GM12878 (cell line): ENCODE measurements at places on chromosomes 11 and 22. TPM values are rescaled to one million over a fixed set of nuclear protein-coding genes. Genes with fewer than 3 reads are reported as not detected.
A peak's percentile ranks its signal among the peaks of the same experiment; 100 is the strongest.

DNA sequence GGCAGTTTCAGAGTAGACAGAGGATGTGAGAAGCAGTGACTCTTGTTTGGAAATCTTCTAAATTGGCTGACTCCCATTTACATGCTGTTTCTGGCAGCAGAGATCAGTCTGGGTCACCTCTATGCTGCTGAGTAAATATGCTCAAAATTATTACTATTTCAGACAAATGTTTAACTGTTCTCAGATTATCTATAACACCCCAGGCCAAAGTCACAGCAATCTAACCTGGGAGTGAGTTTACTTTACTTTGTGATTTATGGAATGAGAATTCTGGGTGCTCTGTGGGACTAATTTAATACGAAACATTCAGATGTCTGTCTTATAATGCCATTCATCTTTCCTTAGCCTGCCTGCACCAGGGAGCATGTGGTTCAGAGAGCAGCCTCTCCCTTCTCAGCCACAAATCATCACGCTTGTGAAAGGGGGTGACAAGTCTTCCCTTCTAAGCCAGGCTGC is 282.5 kb upstream of the MPPED2 start:
- no peak for DNase-seq

DNA sequence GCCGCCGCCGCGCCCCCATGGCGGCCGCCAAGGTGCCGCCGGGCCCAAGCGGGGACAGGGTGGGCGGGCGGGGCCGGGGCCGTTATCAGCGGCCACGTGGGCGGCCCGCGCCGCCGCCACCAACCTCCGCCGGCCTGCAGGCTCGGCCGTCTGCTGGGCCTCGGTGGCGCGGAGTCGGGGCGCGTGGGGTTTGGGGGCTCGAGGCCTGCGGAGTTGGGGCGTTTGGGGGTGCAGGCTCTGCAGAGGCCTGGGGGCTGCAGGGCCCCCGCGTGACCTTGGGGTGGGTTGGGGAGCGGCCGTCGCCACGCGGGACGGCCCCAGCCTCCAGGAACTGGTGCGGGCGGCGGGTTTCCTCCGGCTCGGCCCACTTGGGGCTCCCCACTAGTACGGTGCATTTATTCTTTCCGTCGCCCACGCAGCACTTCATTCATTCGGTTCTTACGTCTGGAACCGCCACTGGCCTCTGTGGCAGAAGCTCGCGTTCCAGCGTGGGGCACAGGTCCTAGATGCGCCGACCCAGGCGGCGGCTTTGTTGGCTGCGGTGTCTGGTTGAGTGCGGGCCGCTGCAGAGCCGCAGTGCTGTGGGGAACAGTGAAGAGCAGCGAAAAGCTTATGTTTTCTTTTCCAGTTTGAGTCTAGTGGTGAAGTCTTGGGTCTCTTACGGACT is 740 bp upstream of the TRMT2A start:
- DNase-seq: no peak

DNA sequence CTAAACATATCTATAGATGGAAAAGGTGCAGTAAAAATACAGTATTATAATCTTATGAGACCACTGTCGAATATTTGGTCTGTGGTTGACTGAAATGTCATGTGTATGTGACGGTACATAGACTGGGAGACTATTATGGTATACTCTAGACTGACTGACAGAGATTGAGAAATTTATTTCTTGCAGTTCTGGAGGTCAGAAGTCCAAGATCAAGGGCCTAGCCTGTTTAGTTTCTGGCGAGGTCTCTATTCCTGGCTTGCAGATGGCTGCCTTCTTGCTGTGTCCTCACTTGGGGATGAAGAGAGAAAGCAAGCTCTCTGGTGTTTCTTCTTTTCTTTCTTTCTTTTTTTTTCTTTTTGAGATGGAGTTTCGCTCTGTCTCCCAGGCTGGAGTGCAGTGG is 7.3 kb upstream of the OSBP2 start:
- DNase-seq: no peak

GRCh38 chr11:93861808-93862207 is 11.4 kb upstream of the VSTM5 start:
- DNase-seq: no peak

DNA sequence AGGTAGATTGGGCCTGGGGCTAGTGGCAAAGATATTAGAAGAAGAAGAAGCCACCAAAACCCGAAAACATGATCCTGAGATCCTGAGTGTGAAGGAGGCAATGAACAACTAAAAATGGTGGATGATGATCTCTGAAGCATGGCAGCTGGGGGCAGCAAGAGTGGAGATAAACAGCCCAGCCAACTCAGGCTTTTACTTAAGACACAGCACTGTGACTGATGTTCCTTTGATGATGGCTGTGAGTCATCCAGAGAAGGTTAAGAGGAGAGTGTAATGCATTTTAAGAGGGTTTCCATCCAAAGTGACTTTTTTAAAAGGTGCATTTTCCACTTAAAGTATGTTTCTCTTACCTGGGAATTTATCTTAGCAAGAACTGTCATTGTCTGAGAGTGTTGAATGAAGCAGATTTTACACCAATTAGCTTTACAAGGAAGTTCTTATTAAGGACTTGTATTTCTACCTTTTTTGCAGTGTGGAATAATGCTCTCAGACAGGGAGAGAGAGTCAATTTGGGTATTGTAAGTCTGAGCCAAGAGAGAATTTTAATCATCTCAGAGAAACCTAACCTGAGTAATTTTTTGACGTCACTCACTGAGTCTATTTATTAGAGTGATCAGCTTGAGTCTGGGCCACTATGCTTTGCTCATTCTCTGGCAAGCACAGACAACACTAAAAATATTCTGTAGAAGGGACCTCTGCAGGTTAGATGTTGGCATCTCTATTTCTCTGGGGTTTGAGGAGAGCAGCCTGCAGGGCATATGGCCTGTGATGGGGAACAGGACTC is 14.1 kb upstream of the CALCB start:
- DNase-seq: no peak

DNA sequence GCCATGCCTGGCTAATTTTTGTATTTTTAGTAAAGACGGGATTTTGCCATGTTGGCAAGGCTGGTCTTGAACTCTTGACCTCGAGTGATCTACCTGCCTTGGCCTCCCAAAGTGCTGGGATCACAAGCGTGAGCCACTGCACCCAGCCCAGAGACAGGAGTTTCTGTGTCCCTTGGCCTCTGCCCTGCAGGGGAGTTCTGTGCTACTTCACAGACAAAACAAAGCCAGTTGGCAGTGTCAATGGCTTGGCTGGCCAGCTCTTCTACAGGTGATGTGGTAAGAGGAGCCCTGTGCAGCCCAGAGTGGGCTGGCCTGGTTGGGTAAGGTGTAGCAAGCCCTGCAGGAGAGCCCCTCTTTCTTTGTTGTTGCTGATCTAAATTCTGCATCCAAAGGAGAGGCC is 60.5 kb upstream of the SHISAL1 start:
- no peak for DNase-seq

DNA sequence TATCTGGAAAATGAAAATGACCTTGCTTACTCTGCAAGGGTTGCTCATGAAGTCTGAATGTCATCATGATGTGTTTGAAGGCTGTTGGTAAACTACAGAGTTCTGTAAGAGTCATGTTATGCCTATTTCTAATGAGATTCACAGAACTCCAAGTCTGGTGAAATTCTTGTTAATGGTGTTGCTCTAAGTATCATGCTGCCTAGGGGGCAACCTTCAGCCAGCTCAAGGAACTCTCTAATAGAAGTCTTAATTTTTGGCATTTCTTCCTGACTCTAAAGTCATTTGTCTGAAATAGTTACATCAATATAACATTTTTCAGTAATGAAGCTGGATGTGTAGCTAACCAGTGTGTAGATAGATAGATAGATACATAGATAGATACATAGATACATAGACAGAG is 302.8 kb downstream of the FAT3 start:
- no peak for DNase-seq

DNA sequence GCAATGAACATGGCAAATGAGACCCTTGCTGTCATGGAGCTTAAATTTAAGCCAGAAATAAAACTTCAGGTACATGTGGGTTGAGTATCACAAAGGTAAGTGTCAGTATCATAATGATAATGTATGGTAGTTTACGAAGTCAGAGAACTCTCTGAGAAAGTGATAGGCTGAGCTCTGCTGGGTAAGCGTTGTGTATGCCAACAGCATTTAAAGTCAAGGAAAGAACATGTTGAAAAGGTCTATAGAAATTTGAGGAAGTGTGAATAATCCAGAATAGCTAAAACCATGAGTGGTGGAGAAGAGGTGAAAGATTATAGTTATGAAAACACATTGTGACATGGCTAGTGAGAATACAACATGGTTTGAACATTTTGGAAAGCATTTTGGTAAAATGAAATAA is 17.4 kb upstream of the CTSC start:
- peak; percentile 53 for DNase-seq

DNA sequence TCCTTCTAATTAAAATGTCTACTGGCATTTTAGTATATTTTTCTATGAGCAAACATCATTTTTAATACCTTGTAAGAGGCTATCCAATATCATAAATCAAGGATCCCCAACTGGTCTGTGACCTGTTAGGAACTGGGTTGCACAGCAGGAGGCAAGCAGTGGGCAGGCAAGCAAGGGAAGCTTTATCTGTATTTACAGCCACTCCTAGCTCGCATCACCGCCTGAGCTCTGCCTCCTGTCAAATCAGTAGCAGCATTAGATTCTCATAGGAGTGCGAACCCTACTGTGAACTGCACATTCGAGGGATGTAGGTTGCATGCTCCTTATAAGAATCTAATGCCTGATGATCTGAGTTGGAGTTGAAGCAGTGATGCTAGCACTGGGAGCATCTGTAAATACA is 70.2 kb upstream of the CREB3L1 start:
- DNase-seq: no peak

DNA sequence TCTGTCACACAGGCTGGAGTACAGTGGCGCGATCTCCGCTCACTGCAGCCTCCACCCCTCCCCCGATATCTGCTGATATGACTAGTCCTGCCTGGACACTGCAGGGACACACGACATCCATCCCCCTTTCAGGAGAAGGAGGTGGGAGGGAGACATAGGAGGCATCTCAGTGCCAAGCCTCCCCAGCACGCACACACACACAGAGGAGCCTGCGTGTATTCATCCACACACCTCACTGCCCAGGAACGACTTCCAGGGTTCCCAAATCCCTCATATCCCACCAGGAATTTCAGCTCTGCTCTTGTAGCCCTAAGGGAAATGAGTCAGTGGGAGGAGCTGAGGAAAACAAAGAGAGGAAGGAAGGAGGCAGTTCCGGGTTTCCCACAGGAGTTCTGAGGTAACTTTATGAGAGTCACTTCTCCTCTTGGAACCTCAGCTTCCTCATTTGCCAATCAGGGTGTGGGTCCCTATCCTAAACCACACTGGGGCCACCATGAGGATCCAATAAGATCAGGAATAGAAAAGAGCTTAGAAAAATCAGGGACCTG is 37.2 kb upstream of the ACER3 start:
- no peak for DNase-seq

DNA sequence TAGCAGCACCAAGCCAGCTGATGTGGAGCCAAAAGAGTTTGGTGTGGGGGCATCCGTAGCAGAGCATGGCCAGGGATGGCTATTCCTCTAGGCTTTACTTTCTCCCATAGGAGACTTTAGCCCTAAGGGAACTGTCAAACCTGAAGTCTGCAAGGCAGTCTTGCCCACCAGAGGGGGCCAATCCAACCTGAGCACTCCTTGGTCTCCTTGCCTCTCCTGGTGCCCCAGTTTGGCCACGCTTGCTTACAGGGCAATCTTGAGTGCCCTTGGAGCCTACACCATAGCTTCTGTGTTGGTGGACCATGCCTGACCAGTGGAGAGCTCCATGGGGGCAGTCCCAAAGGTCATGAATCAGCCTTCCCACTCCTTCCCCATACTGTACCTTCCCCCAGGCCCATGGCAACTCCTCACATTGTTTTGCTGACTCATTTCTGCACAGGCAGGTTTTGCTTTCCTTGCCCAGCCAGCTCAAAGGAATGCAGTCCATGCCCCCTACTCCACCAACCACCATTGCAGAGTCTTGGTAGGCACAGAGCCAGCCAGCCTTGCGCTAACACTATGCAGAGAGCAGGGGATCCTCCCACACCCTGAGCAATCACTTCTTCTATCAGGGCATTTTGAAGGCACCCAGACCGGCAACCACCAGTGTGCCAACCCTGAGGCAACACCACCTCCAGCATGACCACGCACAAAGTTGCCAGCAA is 1421.2 kb upstream of the RAG2 start:
- no peak for DNase-seq

DNA sequence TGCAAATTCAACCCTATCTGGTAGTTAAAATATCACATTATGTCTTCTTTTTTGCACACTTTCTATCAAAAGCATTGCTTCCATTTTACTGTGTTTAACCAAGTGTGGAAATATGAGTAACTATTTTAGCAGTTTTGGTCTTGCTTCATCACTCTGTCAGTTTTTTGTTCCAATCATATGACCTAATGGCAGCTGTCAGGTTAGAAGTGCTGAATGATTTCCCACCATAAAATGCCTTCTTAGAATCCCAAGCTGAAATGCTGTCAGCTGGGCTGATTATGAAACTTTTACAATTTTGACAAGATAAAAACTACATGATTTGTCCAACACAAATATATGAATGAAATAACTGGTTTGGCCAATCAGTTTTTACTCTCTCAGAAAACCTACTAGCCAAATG is 1654.6 kb upstream of the RAG2 start:
- no peak for DNase-seq

DNA sequence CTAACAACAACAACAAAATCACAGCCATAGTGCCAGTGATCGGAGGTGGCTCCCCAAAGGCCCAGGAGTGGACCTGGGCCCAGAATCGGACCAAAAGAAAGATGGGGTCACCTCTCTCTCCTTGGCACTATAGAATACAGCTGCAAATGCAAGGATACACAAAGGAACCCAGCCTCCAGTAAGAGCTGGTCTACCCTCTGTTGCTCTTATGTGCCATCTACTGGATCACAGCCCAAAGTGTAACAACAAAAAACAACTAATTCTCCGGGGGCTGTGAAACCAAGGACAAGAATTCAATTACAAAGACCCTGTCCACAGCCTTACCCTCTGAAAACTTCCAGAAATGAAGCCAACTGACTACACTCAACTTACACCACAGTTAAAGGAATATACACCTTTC is 21.6 kb downstream of the OR8G5 start:
- DNase-seq: no peak

GRCh38 chr11:102429691-102430090 is 22.9 kb downstream of the TMEM123 start:
- no peak for DNase-seq

GRCh38 chr11:44018829-44019228 is 29.0 kb upstream of the ACCSL start:
- DNase-seq: no peak

DNA sequence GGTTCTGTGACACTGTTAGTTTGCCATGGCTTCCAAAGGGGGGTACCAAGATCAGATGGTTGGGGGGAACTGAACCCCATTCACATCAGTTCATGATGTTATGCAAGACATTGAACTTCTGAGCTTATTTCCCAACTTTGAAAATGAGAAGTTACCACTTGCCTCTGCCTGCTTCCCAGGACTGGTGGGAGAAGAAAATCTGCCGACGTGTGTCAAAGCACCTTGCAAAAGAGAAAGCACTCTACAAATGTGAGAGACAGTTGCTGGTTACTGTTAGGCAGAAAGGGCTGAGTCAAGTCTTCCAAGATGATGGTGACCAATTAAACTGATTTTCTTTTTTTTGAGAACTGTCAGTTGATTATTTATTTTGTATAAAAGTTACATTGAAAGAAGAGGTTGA is 45.6 kb downstream of the SMCO4 start:
- DNase-seq: no peak

GRCh38 chr11:2653930-2654739 is 45.7 kb downstream of the KCNQ1OT1 start:
- no peak for DNase-seq

The RIC3 gene
- 1.3 and 1.9 TPM in 2 replicates for polyA plus RNA-seq

The PAMR1 gene
- polyA plus RNA-seq: not detected in 2 replicates

The OVOL1 gene
- polyA plus RNA-seq: not detected in 2 replicates

The TMPRSS5 gene
- 0.27 TPM in 1 of 2 replicates, not detected in the other for polyA plus RNA-seq

The C1QTNF4 gene
- polyA plus RNA-seq: not detected in 2 replicates

The KRTAP5-11 gene
- polyA plus RNA-seq: not detected in 2 replicates
